Skeletal muscle cell (primary cell): ENCODE measurements at places on chromosomes 16 and 17.

DNA sequence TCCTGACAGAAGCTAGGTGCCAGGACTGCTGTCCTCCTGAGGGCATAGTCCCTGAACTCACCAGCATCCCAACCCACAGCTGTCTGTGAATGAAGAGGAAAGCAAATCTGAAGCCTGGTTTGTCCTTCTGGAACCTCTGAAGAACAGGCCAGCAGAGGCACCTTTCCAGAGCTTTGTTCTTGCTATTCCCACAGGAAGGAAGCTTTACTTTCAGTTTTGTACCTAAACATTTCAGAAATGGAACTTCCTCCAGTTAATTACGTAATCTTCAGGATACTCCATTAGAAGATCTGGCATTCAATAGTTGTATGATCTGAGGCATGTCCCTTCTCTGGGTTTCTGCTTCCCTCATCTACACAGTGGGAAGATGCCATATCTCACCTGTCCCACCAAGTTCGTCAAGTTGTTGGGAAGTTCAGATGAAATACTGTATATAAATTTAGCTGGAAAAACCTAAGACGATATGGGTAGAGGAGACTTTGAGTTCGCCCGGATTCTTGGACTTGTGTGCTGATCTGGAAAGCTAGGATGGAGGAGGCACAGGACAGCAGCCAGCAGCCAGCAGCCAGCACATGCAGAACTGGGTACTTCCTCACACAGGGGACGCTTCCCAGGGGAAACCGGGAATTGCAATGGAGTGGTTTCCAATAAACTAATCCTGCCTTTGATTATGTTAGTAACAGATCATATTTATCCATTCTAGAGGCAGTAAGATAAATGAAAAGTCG lies 22.4 kb downstream of the NXPH3 start:
- no peak for DNase-seq

DNA sequence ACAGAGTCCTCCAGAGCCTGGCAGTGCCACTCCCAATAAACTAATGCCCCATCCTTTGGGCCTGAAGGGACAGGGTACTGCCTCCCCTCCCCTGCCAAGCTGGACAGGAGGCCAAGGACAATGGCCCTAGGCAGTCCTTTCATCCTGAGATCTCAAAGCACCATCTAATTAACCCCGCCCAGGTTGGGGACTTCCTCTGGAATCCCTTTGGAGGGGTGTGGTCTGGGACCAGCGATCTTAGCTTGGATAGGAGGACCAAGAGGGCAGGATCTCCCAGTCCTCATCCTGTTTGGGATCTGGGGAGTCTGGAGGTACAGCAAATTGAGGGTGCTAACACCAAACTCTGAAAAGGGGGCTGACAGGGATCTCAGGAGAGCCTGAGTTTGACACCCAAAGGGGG lies 18.2 kb upstream of the SP6 start:
- no peak for DNase-seq

DNA sequence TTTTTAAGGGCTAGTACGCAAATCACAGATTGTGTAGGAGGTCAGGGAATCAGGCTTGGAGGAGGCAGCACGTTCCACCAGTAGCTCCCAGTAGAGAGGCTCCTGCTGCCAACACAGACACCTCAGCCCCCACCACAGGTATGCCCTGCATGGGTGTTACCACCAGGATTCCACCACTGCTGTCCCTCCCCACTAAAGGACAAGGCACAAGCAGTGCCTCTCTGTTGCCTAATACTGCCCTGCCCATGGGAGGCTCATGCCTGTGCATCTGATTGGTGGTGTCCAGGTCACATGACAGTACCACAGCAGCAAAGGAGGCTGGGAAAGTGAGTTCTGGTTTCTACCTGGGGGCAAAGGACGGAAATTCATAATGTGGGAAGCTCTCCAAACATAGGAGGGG lies 33.6 kb upstream of the CACNG4 start:
- no peak for DNase-seq

GRCh38 chr17:35167666-35168065 lies 20.0 kb downstream of the UNC45B start:
- no peak for DNase-seq

GRCh38 chr17:42484304-42484703 lies 25.6 kb downstream of the ATP6V0A1 start:
- no peak for DNase-seq

DNA sequence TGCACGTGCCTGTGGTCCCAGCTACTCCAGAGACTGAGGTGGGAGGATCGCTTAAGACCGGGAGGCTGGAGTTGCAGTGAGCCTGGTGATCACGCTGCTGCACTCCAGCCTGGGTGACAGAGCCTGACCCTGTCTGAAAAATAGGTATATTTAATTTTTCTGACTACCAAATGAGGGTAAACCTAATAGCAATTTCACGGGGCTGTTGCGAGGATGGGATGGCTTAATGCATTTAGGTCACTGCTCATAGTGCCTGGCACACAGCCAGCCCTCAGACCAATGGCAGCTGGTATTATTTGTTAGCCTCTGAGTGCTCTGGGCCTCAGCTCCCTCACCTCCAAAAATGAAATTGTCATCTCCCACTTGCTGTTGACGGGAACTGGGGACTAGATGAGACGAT lies 5.9 kb upstream of the CDIP1 start:
- no peak for DNase-seq

DNA sequence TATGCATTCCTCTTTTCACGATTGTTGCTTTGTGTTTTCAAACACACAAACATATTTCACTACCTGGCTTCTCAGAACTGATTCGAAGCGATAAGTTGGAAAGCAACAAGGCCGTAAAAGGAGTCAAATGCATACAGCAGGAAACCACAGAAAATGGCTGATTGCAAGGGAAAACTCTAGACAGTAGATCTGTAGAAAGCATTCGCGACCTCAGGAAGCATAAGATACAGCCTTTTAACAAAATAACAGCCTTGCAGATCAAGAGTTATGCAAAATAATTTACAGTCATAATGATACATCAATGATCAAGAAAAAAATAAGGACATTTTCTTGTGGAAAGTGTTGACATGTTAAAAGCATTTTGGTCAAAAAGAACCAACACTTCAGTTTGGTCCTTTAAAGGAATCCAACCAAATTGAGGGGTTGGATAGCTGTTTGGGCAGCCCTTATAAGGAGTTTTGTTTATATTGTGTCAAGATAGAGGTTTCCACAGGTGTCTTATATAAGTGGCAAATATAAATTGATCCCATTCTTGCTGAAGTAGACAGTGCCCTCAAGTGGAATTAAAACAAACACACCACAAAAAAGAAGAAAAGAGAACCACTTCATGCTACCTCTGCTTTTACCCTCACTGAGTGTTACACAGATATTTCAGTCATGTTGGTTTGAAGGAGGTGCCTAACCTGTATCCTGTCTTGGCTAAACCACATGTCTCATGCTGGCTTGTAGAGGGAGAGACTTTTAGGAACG lies 5.5 kb downstream of the CYLD start:
- DNase-seq, result no peak

DNA sequence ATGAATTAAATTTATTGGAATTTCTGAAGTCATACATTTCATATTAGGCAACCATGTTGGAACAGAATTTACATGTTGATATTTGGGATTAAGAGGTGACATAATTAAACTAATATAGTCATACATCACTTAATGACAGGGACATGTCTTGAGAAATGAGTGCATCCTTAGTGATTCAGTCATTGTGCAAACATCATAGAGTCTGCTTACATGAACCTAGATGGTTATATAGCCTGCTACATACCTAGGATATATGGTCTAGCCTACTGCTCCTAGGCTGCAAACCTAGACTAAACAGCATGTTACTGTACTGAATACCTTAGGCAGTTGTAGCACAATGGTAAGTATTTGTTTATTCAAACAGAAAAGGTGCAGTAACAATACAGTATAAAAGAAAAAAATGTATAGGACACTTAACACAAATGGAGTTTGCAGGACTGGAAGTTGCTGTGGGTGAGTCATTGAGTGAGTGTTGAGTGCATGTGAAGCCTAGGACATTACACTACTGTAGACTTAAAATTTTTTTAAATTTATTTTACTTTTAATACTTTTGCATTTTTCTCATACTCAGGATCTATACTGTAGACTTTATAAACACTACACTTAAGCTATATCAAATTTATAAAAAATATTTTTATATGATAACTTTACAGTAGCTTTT lies 85.6 kb downstream of the OMG start:
- DNase-seq, result no peak

GRCh38 chr16:88809068-88809675 lies 2.6 kb downstream of the APRT start:
- DNase-seq, result no peak

GRCh38 chr17:76359375-76359774 lies 5.7 kb upstream of the PRPSAP1 start:
- no peak for DNase-seq

DNA sequence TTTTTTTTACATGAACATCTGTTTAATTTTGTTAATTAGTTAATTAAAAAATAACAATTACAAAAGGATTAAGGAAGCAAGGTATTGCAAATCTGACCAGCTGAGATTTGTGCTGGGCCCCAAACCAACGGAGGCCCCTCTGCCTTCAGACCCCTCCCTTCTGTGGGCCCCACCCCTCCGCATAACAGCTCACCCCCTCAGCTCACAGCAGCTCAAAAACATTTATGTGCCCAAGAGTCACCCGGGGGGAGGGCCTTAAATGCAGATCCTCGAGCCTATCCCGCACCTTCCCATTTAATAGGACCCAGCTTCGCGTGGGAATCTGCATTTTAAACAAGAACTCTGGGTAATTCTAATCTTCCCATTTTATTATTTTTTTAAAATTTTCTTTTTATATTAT lies 75.0 kb downstream of the MGAT5B start:
- DNase-seq, result no peak

DNA sequence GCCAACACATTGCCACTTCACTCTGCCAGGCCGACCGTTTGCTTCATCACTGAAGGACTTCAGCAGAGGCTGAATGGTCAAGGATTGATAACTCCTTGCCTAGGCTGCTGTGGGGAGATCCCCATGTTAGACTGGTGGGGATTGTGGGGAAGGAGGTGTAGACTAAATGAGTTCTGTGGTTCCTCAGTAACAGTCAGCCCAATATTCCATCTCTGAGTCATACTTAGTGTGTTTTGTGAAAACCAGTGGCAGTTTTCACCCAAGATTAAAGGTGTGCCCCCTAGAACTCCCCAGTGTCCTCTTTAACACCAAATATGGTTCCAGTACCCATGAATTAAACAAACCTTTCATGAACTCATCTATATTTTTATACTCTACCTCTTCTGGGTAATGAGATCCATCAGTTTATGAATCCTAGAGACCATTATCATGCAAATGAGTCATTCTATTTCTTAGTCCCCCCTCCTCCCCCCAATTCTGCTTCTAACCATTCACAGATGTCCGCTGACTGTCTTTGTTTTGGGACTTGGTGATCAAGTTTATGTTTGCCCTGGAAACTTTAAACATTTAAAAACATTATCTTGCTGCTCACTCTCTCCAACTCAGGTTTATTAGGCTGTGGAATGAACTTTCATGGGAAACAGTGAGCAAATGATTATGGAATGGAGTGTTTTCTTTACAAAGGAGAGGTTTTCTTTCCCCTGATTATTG lies 66.8 kb upstream of the GAS7 start:
- no peak for DNase-seq

DNA sequence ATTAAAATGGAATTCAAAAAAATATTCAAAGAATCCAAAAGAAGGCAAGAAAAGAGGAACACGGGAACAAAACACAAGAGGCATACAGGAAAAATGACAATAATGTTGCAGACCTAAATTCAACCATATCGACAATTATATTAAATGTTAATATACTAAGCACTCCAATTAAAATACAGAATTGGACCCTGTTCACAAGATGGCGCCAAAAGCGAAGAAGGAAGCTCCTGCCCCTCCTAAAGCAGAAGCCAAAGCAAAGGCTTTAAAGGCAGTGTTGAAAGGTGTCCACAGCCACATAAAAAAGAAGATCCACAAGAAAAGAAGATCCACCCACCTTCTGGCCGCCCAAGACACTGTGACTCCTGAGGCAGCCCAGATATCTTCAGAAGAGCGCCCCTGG lies 6.3 kb upstream of the XAF1 start:
- no peak for DNase-seq

DNA sequence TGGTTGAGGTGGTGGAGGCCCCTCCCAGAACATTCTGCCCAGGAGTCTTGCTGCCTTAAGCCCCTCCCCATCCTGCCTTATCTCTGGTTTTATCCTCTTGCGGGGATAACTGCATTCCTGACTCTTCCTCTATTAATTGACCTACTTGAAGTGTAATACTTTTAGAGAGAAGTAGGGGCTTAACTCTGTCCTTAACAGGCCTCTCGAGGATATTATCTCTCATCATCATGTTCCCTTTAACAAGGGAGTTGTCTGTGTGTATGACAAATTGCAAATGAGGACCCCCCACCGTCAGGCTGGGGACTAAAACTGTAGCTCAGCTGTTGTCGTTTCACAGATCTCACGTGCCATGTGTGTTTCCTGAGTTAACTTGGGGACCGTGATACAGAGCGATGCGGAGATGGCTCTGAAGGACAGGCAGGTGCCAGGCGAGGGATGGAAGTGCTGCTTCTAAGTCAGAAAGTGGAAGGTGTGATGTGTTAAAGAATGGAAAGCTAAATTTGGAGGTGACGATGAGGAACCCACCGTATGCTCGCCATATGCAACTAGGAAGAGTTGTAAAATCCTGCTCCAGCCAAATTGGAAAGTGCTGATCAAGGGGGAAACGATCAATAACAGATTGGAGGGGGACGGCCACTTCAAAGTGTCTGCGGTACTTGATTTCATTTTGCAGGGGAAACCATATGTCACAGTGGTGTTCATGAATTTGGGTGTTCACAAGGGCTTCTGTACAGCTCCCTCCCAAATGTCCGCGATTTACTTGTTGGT lies 106.3 kb downstream of the RPTOR start:
- DNase-seq, result no peak
